ENCODE measurements at places on chromosomes 1 and 21. TPM values are rescaled to one million over a fixed set of nuclear protein-coding genes. Genes with fewer than 3 reads are reported as not detected.
A peak's percentile ranks its signal among the peaks of the same experiment; 100 is the strongest.

DNA sequence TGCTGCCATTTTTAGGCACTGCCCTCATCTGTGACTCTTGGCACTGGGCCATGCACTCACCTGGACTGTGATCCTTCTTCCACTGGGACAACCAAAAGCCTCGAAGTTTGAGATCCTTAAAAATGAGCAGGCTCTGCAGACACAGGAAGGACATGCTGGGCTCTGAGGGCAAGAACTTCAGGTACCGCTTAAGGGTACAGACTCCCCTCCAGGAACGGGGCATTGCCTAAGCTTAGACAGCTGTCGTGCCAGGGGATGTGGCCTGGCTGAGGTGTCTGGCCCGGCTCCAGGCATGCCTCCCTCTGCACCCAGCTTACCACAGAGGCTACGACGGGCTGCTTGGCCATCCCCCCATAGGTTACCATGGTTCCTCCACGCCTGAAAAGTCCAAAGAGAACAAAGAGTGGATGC is 14.2 kb upstream of the SRSF4 start:
- no peak overlapping the region for H3K27ac ChIP-seq
- peaks cover 1% of the 10 kb centered on the region for H3K36me3 ChIP-seq
- H3K27me3 ChIP-seq = no peaks in the 10 kb centered on the region
- no peak for DNase-seq
- H3K4me3 ChIP-seq = no peak overlapping the region

DNA sequence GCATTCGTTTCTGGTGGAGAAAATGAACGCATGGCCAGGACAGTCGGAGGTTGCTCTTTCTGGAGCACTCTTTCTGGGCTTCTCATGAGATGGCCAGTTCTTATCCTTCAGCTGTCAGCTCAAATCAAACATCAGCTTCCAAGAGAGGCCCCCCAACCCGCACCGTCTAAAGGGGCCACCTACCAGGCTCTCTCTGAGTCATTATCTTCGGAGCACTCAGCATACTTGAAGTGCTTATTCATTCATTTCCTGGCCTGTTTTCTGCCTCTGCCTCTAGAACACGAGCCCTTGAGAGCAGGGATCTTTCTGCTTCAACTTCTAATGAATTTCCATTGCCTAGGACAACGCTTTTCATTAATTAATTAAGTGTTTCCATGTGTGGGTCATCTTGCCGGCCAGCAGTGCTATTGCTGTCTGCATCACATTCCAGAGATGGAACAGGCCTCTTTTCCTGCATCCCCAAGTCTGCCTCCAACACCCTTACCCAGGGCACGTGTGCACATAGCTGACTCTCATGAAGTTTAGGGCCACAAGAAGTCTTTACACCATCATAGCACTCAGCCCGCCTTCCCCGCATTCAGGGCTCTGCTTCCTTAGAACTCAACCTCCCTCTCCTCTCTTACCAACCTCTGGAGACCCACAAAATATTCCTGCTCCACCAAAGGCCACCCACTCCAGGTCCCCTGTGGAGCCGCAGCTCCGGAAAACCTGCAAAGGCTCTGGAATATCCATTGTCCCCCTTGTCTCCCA is 52.1 kb upstream of the LAPTM5 start:
- H3K36me3 ChIP-seq = no peaks in the 10 kb centered on the region
- no peak overlapping the region for H3K27ac ChIP-seq
- H3K4me3 ChIP-seq = no peak overlapping the region
- no peak for DNase-seq

DNA sequence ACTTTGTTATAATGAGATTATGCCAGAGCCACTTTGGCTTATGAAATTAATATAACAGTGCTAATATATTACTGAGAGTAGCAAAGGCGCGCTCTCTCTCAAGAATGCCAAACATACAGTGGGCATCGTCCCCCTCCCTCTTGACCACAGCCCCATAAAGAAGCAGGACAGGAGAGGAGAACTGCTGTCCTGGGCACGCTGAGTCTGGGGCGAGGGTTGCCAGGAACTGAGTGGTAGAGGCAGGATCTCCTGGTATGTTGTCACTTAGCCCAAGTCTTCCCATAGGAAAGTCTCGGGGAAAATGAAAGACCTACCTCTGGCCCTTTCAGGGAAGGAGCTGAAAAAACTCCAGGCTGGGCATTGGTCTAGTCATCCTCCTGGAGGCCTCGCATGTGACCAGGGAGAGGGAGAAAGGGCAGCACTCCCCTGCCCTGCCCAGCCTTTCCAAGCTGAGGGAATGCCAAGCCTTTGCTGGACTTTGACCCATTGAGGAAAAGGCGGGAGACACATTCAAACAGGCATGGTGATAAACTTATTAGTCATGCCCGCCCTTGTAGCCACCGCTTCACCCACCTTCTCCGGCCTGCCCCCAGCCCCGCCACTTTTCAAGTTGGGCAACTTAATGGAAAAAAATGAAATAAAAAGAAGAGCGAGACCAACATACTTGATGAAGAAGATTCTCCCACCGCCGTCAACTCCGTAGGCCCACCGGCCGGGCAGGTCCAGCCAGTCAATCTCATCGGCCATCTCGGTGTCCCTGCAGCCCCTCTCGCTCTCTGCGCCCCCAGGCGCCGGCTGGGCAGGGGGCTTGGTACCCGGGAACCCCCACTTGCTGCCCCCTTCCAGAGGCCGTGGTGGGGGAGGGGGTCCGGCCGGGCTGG is 17.4 kb upstream of the PLEKHA6 start:
- H3K27me3 ChIP-seq = peaks cover 49% of the 10 kb centered on the region
- peaks cover 11% of the 10 kb centered on the region for H3K4me1 ChIP-seq
- peak overlapping the region; percentile 36 for H3K4me3 ChIP-seq
- no peaks in the 10 kb centered on the region for H3K36me3 ChIP-seq
- no peak for DNase-seq

- H3K4me3 ChIP-seq = no peak overlapping the region
- H3K27me3 ChIP-seq = peaks cover 77% of the 10 kb centered on the region
- no peaks in the 10 kb centered on the region for H3K36me3 ChIP-seq
- peaks cover 7% of the 10 kb centered on the region for H3K4me1 ChIP-seq
- no peak overlapping the region for H3K27ac ChIP-seq
Measured at GRCh38 chr1:200900877-200901276, 6.2 kb downstream of the INAVA start.

Gene CRYAA
- total RNA-seq = not detected
